ENCODE measurements at places on chromosomes 11 and 22.

DNA sequence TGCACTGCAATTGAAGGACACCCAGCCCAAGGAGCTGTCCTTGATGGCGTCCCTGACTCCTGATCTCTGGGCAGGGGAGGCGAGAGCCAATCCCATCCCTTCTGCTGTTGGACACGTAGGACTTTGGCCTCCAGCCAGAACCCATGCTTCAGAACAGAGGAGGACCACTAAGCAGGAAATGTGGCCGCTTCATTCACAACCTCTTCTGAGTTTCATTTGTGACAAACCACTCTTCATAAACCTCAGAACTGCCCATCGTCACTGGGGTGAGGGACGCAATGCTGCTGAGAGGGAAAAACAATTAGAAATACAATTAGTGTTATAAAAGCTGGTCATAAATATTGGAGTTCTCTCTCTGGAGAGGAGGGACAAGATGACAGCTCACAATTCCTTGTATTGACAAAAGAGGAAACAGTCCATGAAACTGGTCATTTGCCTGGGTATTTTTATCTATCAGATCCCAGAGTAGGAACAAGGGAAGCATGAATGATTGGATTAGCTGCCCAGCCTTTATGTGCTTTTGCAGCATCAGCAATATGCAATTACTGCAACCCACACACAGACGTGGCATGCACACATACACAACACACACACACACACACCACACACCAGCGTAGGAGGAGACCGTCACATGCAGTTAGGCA, 216.5 kb upstream of the CADM1 start:
- no peak for DNase-seq

- DNase-seq, result no peak
Observed at GRCh38 chr11:62489204-62489603, 57.4 kb downstream of the AHNAK start.

- DNase-seq, result no peak
Observed at GRCh38 chr22:48677621-48678020, 1150.1 kb downstream of the BRD1 start.

GRCh38 chr11:15988693-15989231, 367.6 kb downstream of the SOX6 start:
- DNase-seq, result no peak

GRCh38 chr11:31529701-31530100, 20.1 kb downstream of the ELP4 start:
- DNase-seq, result no peak

- no peak for DNase-seq
Observed at GRCh38 chr11:33936725-33937604, 45.1 kb upstream of the LMO2 start.
